ENCODE measurements at places on chromosomes 7 and 10.

DNA sequence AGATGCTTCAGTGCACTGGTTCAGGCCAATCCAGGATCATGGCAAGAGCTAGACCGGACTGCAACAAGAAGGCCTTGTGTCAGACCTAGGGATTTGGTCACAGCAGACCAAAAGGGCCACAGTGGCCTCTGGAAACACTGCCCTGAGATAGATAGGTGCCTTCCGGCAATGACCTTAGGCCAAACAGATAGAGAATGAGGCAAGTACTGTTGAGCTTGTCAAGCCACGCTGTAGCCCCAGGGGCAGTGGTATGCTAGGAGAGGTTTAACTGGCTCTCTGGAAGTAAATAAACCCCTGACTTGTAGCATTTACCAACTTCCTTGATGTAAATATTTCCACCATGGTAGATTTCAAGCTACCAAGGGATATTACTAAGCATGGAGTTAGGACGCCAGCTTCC lies 197.5 kb downstream of the GRID1 start:
- DNase-seq: no peak

GRCh38 chr10:32882076-32882475 lies 76.0 kb downstream of the ITGB1 start:
- DNase-seq: no peak

GRCh38 chr7:23114896-23115295 lies 9.3 kb downstream of the KLHL7 start:
- DNase-seq: no peak

DNA sequence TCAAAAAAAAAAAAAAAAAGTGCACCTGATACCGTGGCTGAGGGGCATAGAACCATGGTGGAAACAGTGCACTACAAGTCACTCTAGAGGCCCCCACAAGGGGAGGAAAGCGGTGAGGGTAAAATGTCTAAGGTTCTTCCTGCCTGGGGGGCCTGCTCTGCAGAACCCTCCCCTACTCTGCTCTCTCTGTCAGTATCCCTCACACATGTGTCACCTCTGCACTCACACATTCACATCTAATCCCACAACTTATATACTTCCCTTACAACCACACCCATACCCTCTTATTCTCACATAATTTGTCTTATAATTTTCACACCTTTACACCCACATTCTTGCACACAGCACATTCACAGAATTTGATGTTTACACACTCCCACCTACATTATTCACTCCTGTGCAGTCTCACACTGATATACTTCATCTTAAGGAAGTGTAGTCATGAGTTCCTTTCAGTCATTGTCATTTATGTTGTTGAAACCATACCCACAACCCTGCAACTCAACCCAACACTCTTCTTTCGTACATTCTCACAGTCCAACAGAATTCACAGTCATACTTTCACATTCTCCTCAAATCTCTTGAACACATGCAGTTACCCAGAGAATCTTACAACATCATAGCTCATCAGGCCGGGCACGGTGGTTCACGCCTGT lies 68.0 kb upstream of the PAX2 start:
- DNase-seq: no peak

DNA sequence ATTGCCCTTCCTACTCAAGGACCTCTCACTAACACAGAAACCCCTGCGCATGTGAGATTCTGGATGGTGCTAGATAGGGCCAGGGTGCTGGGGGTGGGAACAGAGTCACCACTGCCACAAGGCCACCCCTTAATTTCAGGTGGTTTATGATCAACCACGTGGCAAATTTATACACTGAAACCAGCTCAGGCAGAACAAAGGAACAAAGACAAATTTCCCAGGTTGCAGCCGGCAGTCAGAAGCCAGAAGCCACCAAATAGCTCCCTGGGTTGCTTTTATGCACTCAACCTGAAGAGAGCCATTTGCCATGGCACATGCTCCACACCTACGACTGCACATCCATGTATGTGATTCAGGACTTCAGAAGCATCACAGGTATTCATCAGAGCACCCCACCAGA lies 2.5 kb downstream of the VOPP1 start:
- DNase-seq: no peak

DNA sequence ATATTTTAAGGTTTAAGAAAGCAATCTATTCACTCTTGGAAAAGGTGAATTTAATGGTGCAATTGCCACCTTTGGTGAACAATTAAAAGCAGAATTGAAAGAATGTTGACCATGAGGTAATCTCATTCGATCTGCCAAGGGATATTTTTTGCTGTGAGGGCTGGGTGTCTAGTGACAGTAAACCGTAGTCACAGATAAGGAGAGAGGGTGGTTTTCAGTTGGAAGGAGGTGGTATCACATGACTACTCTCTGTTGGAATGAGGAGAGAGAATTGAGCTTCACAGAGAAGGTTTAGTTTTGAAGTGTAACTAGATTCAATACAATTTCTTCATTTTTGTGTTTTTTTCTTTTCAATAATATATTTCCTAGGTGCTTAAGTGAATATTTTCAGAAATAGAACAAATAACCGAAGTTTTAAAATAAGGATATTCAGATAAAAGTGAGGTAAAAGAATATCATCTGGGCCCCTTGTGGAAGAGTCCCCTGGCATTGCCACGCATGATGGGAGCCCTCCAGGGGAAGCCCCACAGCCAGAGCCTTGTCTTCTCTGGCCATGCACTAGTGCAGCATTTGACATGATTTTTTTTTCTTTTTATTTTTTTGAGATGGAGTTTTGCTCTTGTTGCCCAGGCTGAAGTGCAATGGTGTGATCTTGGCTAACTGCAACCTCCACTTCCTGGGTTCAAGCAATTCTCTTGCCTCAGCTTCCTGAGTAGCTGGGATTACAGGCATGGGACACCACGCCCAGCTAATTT lies 73.4 kb downstream of the GPR141 start:
- no peak for DNase-seq

GRCh38 chr10:130141460-130141859 lies 5.3 kb downstream of the GLRX3 start:
- DNase-seq: no peak

DNA sequence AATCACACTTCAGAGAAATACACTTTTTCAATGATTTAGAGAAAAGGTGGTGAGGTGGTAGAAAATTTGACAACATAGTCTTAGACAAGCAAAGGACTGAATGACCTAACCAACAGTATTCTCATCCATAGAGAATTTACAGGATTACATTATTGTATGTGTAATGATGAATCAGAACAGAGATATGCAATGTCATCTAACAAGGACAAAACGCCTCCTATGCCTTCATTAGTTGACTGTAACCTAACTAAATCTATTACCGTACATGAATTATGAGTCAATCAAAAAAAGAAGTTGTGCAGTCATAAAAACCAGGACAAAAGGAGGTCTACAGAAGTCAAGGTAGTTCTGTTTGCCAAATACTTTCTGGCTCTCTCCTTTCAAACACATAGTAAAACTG lies 66.5 kb downstream of the RAB11FIP2 start:
- DNase-seq: no peak

DNA sequence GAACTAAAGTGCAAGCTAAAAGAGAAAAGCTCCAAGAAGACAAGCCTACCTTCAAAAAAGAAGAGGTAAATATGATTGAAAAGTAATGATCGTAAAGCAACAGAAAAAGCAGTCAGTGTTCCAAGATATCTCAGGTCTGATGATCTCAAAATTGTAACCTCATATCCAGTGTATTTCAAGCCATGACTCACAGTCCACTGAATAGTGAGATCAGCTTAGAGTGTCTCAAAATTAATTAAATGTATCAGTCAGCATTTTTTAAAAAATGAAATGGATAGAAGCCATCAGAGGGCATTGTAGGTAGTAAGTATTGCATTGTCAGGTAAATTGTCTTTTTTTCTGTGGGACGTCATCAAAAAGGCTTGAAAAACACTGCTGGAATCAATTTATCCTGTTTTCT lies 50.6 kb upstream of the AGBL3 start:
- no peak for DNase-seq

DNA sequence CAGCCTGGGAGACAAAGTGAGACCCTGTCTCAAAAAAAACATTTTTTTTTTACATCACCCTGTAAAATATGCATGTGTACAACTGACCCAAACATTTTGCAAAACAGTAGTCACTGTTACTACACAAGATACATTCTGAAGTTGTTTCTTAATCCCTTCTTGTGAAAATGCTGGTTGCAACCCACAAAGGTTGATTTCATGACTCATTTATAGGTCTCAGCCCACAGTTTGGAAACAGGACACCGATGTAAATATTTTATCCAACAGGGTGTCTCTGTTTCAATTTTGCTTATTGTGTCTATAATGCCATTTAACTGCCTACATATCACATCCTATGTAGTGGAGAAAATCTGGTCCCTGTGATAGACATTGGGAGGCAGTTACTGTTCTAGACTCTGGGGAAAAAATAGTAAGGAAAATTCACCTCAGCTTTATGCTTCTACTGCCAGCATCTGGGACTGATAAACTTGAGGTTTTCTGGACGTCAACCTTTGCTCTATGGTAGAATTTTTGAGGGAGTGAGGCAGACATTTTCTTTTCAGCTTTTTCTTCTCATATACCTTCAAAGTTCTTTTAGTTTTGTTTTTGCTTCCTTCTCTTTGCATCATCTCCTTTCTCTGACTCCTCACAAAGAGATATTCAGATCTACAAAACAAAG lies 1.6 kb upstream of the RAB19 start:
- no peak for DNase-seq

- DNase-seq: no peak
These were observed 135.5 kb downstream of the DOCK1 start for GRCh38 chr10:127040756-127041155.

DNA sequence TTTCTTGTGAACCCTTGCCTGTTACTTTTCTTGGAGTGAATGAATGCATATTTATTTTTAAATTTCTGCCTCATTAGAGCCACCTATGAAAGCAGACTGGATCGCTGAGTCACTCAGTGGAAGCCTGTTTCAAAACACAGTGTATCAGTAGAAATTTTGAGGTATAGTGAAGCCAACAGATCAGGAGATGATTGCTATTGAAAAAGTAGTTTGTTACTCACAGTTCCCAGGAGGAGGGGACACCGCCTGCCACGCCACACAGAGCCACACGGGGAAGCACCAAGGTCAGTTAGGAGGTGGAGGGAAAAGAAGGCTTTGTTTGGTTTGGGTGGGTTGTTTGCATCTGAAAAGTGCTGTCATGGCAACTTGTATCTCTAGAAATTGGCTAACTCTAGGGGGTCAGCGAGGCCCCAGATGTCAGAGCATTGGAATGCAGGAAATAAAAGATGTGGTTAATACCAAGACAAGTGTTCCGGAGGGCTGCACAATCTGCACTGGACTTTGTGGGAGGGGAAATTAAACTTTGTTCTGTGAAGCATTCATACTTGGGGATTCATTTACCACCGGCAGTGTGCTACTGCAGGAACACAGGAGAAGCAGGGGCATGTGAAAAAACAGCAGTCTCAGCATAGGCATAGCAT lies 106.4 kb upstream of the SDK1 start:
- DNase-seq: no peak

GRCh38 chr10:6124666-6125065 lies 35.8 kb downstream of the RBM17 start:
- peak; percentile 77 for DNase-seq

GRCh38 chr7:129824291-129825208 lies 128.2 kb downstream of the UBE2H start:
- DNase-seq: no peak

- DNase-seq: no peak
These were observed 193.9 kb upstream of the PPP2R2D start for GRCh38 chr10:131706952-131707351.

GRCh38 chr10:64148607-64149006 lies 627.4 kb downstream of the REEP3 start:
- no peak for DNase-seq

DNA sequence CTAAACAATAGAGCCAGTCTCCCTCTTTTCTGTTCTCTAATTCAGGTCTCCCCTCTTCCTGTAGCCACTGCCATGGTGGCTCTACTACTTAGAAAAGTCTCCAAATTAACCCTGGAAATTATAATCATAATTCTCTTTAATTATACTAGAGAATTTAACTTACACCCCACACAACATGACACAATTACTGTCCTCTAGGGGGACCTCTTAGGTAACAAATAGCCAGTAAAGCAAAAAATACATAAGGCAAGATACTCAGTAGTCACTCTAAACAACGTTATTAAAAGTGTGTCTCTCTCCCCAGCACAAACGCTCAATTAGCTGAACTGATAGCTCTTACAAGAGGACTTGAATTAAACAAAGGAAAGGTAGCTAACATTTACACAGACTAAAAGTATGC lies 44.3 kb upstream of the ZNF107 start:
- DNase-seq: no peak

DNA sequence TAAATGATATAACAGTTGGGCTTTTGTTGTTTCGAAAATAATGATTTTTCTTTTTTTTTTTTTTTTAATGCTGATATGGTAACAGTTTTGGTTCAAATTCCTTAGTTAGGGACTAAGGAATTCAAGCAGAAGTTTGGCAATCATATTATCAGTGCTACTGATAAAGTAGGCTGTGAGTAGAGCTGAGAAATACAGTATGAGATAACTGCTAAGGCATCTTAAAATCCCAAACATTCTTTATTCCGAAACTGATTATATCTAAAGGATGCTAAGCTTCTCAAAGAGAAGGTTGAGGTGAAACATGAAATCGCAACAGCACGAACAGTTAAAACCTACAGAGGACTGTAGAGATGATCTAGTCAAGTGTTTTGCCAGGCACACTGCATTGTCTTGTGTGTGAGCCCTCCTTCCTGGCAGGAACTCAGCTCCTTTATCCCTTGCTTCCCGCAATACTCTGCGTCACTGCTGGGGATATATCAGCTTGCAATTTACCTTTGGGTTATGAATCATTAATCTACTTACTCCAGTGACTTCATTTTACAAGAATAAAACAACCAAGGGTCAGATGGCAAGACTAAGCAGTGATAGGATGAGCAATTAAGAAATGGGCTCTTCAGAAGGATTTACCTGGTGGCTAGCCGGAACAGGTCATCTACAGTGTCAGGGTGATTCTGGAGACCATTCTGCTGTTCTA lies 36.7 kb downstream of the IRF5 start:
- DNase-seq: no peak

- no peak for DNase-seq
These were observed 34.3 kb downstream of the NPY start for GRCh38 chr7:24318326-24318725.

GRCh38 chr7:21191321-21192073 lies 236.4 kb upstream of the SP4 start:
- no peak for DNase-seq

DNA sequence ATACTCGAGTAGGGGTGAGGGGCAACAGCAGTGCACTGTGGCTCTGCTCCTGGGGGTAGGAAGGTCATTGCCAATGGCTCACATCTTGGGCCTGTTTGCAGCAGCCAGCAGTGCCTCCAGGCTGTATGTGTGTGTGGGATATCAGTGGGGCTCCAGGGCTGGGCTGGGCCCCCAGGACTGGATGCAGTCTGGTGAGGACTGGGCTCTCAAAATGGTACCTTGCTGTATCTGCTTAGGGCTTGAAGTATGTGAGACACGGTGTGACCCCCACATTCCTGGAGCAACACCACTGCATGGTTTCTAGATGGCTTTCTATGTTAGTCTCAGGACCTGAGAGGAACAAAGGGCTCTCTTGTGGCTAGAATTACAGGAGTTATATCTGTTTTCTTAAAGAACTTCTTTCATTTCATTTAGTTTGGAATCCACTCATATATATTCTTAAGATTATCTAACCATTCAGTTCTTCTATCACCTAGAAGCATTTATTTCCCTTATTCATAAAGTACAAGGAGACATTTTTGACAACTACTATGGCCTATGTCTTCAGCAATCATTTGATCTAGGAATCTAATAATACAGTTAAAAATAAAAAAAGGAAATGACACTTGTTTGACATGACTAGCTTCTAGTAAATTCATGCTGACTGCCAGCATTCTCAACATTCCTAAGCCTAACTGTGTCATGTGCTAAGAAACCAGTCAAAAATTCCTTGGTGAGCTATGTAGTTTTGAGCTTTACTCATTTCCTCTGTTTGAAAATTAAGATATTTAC lies 443.2 kb upstream of the SEMA3A start:
- no peak for DNase-seq

GRCh38 chr10:14219411-14219810 lies 111.3 kb downstream of the FRMD4A start:
- DNase-seq: no peak
